ENCODE measurements at places on chromosomes 16 and 17.

GRCh38 chr16:85537795-85538401 is 75.2 kb upstream of the GSE1 start:
- no peak for DNase-seq

- DNase-seq: no peak
Measured at GRCh38 chr16:68200088-68200783, 35.7 kb downstream of the ESRP2 start.

DNA sequence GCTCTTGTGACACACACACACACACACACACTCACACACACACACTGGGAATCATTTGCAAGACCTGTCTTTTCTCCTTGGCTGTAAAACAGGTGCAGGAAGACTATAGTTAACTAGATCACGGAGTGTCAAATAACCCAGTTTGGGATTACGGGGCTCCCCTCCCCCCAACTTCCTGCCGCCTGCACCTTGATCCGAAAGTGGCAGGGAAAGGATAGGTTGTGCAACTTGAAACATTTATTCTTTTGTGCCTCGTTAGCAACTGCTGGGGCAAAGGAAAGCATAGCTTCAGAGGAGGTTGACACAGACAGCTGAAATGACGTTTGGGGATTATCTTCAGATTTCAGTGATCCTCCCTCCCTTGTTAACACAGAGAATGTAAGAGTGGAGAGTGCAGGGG is 149.5 kb downstream of the NTN1 start:
- DNase-seq: no peak

- DNase-seq: no peak
Measured at GRCh38 chr17:43873815-43874214, 26.8 kb downstream of the CD300LG start.

- no peak for DNase-seq
Measured at GRCh38 chr16:13296206-13296605, 394.8 kb downstream of the SHISA9 start.

DNA sequence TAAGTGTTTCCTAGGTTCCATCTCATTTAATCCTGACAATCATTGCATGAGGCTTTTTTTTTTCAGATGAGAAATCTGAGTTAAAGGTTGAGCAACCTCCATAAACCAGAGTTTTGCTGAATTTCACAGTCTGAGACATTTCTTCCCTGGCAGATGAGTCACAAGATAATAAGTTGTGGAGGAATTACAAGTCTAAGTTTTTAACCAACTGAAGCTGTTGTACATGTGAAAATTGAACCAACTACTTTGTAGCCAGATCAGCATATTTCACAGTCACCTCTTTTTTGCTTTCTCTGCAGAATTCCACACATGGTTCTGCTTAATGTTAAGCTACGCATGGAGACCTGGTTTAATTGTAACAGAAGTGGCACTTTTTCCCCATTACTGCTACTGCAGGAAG is 765.6 kb downstream of the CDH11 start:
- no peak for DNase-seq

- no peak for DNase-seq
Measured at GRCh38 chr17:42695500-42695899, 13.2 kb downstream of the CNTNAP1 start.

DNA sequence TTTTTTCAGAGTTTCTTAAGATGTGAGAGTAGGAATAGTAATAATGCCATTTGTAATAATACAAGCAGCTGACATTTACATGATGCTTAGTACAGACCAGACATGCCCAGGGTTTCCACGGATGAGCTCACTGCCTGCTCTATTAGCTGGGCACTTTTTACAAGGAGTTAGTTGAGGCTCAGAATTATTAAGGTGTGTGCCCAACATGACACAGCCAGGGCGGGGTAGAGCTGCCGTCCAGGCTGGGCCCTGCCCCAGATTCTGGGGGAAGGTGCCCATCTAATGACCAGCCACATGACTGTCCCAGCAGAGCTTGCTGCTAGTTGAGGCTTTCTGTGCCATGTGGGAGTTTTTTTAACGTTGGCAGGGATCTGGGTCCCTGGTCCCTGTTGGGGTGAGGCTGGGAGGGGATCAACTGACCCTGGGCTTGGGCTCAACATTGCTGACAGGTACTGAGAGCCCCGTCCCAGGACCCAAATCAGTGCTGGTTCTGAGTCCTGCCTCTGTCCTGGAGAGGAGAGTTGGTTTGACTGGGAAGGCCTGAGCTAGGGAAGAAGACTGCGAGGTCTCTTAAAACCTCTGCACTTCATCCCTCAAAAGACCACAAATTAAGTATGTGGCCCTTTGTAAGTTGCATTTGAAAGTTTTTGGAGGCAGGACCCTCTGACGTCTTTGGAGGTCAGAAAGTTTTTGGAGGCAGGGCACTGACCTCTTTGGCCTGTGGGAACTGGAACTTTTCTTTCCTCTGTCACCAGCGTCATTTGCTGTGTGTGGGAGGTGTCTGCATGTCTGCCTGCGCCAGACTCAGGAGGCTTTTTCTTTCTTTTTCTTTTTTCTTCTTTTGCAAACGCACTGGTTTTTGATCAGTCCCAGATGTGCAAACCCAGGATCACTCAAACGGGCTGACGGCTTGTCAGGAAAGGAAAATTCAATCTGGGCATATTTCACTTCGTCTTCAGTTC is 2.2 kb downstream of the CRISPLD2 start:
- no peak for DNase-seq

GRCh38 chr16:89163297-89163696 is 8.3 kb upstream of the CDH15 start:
- DNase-seq: no peak

GRCh38 chr16:30368122-30368791 is 2.0 kb downstream of the TBC1D10B start:
- DNase-seq: no peak

GRCh38 chr17:19286751-19287341 is 49.7 kb downstream of the EPN2 start:
- no peak for DNase-seq

GRCh38 chr16:3458278-3458851 is 14.9 kb downstream of the NAA60 start:
- DNase-seq: no peak

DNA sequence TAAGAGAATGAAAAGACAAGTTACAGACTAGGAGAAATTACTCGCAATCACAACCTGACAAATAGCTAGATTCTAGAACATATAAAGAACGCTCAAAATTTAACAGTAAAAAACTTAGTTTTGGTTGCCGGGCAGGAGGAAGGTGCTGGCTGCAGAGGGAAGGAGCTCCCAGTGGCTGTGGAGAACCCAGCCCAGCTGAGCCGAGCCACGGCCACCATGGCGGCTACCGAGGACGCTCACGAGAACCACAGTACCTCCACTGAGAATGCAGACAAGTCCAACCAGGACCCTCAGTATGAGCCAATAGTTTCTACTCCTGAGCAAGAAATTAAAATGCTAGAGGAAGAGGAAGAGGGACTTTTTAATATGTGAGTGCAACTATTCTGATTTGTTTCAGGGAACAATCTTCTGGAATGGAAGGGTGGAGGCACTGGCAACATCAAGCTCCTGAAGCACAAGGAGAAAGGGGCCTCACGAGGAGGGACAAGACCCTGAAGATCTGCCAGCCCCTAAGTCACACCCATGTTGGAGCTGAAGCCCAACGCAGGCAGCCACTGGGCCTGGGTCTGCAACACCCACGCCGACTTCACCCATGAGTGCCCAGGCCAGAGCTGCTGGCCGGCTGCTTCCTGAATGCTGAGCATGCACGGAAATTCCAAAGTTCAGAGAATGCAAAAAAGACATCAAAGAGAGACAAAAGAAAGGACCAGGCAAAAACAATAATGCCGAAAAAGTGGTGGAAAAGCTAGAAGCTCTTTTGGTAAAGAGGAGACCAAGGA is 55.0 kb downstream of the DNAH17 start:
- no peak for DNase-seq

DNA sequence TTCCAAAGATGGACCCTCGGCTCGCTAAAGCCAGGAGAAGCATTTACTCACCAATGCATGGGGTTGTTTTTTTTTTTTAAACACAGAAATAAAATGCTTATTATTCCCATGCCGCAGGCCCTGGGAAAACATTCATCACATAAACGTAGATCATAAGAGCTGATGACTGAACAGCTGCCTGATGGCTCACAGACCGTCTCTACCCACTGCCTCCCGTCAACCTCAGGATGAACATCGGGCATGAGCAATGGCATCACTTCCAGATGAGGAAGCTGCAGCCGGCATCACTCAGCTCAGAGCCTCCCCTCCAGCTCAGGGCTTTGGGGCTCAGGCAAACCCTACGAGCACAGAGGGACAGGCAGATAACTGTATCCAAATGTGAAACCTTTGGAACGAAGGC is 380.6 kb downstream of the CPPED1 start:
- DNase-seq: no peak

GRCh38 chr17:83183145-83183948 is 103.9 kb downstream of the METRNL start:
- DNase-seq: no peak

- DNase-seq: no peak
Measured at GRCh38 chr16:3878610-3879009, 1.9 kb downstream of the CREBBP start.

GRCh38 chr17:80045703-80046102 is 9.3 kb downstream of the CCDC40 start:
- DNase-seq: no peak

DNA sequence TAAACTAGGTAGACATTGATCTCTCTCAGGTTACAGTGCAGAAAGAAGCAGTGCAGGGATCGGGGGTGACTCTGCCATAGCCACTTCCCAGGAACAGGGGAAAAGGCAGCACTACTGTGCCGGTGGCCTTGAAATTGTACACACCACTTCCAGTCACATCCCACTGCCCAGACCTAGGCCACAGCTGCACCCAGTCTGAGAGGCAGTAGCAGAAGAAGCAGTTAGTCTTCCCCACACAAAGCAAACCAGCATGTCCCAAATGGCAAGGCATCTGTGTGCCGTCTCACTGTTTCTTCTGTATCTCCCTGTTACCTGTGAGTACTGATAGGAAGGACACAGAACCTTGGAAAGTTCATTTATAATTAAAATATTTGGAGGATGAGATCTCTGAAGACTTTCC is 47.0 kb downstream of the TMC6 start:
- no peak for DNase-seq

GRCh38 chr16:10678655-10679054 is 16.1 kb downstream of the TEKT5 start:
- no peak for DNase-seq

DNA sequence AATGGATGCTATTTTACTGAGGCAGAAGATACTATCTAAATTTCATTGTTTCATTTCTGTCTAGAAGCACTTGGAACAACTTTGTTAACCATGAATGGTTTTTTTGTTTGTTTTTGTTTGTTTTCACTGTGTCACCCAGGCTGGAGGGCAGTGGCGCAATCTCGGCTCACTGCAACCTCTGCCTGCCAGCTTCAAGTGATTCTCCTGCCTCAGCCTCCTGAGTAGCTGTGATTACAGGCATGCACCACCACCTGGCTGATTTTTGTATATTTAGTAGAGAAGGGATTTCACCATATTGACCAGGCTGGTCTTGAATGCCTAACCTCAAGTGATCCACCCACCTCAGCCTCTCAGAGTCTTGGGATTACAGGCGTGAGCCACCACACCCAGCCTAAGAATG is 40.5 kb downstream of the ABHD15 start:
- DNase-seq: no peak

- no peak for DNase-seq
Measured at GRCh38 chr17:38556239-38556638, 49.5 kb downstream of the SRCIN1 start.

DNA sequence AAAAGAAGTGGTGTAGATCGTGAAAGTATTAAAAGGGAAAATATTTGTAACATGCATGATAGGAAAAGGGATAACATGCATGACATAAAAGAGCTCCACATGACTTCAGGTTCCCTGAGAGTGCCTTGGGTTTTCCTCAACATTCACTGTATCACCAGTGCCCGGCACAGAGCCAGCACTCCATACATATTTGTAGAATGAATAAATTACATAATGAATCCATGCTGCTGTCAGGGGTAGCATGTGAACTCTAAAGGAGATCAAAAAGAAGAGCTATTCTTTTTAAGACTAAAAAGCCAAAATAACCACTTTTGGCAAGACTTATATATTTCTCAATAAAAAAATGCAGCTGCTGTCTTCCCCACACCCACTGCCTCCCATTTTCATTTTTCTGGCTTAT is 2.7 kb upstream of the ZNF594 start:
- DNase-seq: no peak

DNA sequence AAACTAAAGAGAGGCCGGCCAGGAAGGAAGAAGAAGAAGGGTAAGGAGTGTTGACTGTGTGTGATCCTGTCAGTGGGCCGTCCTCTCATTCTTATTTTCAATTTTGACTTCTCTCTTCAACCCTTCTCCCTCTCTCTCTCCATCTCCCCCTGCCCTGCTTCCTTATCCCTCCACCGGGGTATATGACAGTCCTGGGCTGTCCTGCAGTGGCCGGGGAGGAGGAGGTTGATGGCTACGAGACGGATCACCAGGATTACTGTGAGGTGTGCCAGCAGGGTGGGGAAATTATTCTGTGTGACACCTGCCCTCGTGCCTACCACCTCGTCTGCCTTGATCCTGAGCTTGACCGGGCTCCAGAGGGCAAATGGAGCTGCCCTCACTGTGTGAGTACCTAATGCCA is 5.6 kb downstream of the CHD3 start:
- no peak for DNase-seq

DNA sequence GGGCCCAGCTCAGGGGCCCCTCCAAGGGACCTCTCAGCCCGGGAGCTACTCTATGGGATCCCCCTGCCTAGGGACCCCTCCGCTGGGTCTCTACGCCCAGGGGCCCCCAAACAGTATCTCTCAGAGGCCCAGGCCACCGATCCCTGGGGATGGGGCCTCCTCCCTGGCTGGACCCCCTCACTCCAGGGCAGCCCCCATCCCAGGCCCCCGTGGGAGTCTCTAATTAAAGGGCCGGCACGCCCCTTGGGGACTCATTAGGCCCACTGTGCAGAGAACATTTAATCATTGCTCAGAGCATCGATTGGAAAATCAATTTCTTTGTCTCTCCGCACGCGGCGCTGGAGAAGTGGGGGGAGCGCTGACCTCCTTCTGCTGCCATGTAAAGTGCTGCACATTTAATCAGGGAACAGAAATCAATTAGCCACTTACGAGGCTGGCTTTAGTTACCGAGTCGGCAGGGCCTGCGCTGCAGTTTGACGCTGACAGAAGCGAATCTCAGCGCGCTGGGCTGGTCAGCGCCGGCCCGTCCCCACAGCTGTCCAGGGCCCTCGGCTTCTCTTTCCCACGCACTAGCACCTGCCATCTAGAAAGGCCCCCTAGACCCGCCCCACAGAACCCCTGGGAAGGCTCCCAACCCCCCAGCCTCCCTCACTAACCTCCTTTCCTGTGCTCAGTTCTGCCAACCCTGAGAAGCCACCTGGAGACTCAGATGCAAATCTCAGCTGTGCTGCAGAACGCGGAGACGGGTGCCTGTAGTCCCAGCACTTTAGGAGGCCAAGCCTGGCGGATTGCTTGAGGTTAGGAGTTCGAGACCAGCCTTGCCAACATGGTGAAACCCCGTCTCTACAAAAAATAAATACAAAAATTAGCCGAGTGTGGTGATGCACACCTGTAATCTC is 20.2 kb upstream of the C1QL1 start:
- no peak for DNase-seq

- DNase-seq: no peak
Measured at GRCh38 chr17:79459003-79459655, 151.7 kb downstream of the RBFOX3 start.
